ENCODE measurements at places on chromosomes 16 and 17.

DNA sequence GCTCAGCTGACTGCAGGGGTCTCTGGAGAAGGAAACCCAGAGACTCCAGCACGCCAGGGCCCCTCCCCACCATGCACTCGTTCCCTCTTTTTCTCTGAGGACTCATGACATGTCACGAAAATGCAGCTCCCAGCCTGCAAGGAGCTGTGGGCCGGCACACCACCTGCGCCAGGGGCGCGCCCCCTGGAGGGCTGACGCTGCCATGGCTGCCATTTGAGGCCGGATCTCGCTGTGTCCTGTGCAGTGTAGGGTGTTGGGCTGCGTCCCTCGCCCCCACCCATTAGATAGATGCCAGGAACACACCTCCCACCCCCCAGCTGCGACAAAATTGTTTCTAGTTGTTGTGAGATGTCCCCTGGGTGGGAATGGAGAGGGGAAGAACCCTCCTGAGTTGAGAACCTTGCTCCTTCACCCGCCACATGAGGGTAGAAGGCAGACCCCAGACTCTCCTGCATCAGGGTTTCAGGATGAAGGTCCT lies 8.2 kb downstream of the SYNGR2 start:
- DNase-seq: peak; percentile 70

DNA sequence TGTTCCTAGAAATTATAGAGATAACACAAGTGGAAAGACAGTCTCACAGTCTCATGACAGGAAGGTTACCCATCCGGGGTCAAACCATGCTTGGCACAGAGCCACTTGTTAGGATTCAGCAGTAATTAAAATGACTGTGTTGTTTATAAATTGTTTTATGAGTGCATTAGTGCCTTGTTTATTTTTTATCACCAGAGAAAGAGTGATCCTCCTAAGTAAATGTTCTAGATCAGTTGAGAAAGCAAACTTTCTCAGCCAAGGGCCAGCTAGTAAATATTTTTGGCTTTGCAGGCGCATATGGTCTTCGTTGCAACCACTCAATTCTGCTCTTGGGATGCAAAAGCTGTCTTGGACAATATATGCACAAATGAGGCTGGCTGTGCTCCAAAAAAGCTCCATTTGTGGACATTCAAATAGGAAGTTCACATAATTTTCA lies 253.9 kb upstream of the CACNG5 start:
- DNase-seq: no peak

DNA sequence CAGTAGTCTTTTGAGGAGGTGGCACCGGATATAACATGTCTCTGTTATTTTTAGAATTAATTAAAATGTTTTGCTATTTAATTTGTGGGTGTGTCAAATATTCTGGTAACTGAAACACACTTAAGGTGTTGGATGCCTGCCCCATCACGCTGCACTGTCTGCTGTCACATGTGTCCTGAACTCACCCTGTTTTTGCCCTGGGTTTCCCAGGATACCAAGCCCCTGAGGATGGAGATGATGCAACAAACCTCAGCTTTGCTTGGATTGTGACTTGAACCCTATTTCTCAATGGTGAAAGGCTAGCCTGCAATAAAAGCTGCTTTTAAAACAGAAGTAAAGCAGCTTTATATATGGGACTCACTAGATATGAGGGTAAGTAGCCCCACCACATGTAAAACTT lies 11.5 kb upstream of the DUSP14 start:
- no peak for DNase-seq

DNA sequence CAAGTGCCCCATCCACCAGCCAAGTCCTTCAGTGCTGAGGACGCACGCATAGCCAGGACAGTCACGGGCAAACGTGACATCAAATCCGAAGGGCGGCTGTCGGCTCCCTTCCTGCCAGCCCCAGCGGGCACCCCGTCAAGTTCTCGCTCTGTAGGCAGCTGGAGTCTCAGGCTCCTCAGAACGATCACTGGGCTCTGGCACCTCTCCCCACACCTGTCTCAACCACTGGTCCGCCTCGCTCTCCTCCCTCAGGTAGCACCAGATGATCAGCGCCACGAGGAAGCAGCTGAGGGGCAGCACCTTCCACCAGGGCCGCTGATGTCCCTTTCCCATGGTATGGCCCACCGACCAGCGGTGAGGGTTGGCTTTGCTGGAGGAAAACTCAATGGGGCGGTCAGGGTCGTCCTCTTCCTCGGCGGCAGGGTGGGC lies 422 bp downstream of the UQCC4 start:
- no peak for DNase-seq

GRCh38 chr17:48570325-48571023 lies 7.7 kb downstream of the HOXB4 start:
- no peak for DNase-seq

GRCh38 chr17:53344778-53345177 lies 477.9 kb upstream of the KIF2B start:
- DNase-seq: no peak

DNA sequence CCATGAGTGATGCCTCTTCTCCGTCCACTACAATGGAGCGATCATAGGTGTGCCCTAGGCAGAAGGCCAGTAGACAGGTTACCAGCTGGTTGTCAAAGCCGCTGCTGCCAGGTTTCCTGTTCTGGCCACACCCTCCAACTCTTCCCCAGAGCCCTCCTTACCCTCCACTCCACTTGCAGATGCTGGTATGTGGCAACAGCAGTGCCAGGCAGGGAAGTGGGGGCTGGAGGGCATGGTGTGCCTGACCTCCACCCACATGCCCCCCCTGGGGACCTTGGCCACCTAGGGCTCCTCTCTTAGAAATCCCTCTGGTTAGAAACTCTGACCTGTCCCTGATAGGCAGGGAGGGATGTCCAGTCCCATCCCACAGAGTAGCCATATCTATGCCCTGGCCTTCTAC lies 1.5 kb downstream of the RRAD start:
- no peak for DNase-seq

DNA sequence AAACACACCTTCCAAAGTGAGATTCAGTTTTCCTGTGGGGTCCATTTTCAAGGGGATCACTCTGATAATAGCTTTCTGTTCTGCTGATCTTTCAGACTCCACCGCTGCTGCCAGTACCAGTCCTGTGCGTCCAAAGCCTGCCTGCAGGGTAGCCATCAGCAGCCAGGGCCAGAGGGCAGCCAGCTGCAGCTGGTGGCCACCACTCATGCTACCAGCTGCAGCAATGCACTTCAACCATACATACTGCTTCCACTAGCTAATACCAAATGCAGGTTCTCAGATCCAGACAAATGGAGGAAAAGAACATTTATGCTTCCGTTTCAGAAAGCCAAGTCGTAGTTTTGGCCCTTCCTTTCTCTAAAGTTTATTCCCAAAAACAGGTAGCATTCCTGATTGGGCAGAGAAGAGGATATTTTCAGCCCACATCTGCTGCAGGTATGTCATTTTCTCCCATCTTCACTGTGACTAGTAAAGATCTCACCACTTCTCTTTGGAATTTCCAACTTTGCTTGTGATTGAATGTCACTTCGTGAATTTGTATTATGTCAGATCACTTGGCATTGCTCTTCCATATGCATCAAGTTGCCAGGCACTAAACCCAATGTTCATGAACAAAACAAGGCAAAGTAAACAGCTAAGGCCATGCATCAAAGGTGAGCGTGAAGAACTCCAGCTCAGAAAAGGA lies 1.8 kb downstream of the RNF43 start:
- DNase-seq: no peak

- DNase-seq: no peak
Observed at GRCh38 chr16:47129755-47130435, 13.8 kb downstream of the NETO2 start.

- no peak for DNase-seq
Observed at GRCh38 chr16:24626256-24626655, 86.9 kb downstream of the RBBP6 start.

GRCh38 chr17:38981636-38982035 lies 14.4 kb upstream of the FBXO47 start:
- no peak for DNase-seq

DNA sequence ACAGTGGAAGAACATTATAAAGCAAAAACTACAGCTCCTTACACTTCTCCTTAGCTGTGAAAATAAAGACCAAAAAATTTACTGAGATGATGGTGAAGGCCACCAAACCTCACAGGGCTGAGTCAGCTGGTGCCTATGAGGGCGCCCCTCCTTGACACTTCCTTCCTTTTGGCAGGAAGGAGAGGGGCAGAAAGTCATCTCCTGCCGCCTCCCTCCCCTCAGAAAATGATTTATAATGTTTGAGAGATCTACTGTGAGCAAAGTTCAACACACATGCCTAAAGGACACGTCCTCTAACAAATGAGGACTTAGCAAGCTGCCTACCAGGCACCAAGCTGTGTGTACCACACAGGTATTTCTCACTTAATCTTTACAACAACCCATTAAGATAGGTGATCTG lies 245.7 kb downstream of the PRKCA start:
- peak; percentile 9 for DNase-seq

GRCh38 chr17:74995847-74996246 lies 8.4 kb downstream of the CDR2L start:
- DNase-seq: no peak

DNA sequence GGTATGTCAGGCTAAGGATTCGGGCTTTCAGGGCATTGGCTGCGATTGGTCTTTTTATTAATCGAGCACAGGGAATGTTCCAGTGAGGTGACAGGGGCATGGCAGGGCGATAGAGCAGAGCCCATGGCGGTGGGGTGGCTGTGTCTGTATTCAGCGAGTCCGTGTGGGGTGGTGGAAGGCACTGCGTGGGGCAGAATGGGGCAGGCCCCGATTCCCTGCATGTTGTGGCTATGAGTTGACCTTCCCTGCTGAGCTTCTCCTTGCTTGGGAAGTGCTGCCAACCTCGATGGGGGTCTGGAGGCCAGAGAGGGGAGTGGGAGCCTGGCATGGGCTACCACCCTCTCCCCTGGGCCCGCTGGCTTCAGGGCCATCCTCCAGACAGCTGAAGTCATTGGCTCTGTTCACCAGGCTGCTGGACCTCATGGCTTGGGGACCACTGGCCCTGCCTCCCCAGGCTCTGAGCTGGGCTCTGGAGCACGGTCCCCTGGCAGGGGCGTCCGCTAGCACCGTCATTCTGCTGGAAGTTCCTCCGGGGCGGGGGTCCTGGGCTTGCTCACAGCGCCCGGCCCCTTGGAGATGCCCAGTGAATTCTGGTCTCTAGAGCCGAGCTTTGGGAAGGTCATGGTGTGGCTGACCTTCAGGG lies 92.1 kb downstream of the NPIPB11 start:
- DNase-seq: no peak

GRCh38 chr16:72066747-72067146 lies 3.7 kb downstream of the HPR start:
- DNase-seq: no peak

DNA sequence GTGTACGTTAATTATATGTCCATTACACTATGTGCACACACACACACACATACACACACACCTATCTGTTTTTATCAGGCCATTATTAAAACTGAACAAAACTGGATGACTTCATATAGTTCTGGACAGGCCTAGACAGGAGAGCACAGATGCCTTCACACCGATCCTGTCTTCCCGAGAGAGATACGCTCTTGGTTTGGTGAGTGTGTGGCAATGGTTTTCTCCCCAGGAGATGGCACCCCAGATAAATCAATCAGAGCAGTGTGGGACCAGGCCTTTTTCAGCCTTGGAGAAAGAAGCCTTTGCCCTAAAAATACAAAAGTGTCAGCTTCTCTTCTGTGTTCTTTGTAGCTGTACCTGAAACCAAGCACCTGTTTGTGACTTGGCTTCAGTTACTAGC lies 83.7 kb downstream of the CPPED1 start:
- DNase-seq: no peak

DNA sequence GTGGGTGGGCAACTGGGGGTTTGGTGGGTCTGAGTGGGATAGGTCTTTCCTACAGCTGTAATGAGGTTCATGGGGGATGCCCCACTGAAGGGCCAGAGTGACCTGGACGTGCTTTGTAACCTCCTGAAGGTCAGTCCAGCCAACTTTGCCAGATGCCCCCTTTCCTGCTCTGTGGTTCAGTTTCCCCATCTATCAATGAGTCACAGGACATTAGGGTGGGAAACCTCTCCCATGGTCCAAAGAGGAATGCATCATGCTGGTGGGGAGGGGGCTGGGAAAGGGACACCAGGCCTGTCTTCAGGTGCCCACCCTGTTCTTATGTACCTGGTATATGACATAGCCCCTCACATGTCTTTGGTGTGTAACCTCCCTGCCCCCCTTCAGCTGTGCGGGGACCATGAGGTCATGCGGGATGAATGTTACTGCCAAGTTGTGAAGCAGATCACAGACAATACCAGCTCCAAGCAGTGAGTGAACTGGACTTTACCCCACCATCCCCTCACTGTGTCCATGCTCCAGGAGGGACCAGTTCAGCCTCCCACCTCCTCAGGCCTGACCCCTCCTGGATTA lies 24.0 kb upstream of the ALKBH5 start:
- no peak for DNase-seq

GRCh38 chr17:19334331-19334730 lies 28.2 kb downstream of the B9D1 start:
- no peak for DNase-seq

DNA sequence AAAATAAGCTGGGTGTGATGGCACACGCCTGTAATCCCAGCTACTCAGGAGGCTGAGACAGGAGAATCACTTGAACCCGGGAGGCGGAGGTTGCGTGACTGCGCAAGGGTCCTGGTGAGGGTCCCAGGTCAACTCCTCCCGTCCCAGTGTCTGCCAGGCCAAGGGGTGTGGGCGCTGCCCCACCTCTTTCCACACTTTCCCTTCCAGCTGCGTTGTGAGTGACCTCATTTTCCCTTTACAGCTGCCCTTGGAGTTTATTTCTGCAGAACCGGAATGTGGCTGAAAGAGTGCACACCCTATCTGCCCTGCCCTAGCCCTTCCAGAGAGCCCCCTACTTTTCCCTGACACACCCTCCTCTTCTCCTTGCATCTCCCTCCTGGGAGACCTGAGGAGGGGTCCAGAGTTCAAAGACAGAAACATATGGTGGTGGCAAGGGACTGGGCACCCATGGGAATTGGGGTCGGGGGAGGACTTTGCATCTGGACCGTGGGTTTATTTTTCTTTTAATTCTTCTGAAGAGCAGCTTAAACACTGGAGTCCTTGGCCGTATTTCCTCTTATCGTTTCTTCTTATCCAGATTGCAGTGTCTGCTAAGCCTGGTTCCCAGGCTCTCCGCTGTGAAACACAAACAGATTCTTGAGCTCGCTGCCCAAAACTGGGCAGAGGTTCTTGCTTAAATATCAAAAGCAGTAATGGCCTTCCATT lies 20.9 kb downstream of the MRC2 start:
- DNase-seq: no peak

DNA sequence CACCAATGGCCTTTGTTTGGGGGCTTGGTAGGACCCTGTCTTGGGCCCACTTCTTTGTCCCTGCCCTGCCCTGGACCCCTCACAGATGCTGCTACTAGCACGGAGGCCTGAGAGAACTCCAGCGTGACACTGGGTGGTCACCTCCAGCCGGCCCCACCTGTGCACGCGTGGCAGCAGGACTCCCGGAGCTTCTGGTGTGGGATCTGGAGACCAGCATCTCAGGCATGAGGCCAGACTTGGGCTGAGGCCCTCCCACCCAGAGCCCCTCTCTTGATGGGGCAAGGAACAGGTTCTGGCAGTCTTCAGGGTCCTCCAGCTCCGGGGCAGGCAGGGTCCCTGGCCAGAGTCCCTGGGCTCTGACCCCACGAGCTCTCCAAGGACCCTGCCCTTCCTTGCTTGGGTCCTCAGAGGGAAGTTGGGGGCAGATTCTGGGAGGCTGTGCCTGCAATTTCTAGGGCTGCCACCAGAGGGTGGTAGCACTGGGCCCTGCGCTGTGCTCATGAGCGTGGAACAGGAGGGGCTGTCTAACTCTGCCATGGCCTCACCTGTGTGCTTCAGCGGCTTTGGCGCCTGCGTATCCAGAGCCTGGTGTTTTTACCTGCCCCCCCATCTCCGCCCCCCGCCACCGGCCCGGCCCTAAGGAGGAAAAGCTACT lies 3.1 kb upstream of the BAIAP3 start:
- peak; percentile 33 for DNase-seq

- DNase-seq: no peak
Observed at GRCh38 chr17:17942846-17943245, 29.4 kb downstream of the TOM1L2 start.
